ENCODE measurements at places on chromosomes 13 and 19.

- no peak for DNase-seq
These were observed 260.3 kb downstream of the SLITRK6 start for GRCh38 chr13:85538957-85539356.

DNA sequence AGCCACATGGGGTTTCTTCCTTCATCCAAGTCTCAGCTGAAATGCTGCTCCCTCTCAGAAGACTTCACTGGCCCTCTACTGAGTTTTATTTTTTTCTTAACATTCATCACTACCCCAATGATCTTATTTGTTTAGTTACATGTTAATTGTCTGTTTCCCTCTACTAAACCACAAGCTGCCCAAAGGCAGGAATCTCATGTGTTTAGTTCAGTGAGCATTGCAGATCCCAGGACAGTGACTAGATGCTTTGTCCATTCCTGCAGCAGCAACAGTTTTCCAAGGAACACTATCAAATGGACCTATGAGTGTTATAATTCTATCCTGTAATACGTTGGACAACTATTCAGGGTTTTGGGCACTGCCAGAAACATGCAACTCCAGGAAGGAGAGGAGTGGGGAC, 93.1 kb downstream of the RNASEH2B start:
- no peak for DNase-seq

- DNase-seq: no peak
These were observed 6.7 kb upstream of the LRCH1 start for GRCh38 chr13:46546084-46546768.

DNA sequence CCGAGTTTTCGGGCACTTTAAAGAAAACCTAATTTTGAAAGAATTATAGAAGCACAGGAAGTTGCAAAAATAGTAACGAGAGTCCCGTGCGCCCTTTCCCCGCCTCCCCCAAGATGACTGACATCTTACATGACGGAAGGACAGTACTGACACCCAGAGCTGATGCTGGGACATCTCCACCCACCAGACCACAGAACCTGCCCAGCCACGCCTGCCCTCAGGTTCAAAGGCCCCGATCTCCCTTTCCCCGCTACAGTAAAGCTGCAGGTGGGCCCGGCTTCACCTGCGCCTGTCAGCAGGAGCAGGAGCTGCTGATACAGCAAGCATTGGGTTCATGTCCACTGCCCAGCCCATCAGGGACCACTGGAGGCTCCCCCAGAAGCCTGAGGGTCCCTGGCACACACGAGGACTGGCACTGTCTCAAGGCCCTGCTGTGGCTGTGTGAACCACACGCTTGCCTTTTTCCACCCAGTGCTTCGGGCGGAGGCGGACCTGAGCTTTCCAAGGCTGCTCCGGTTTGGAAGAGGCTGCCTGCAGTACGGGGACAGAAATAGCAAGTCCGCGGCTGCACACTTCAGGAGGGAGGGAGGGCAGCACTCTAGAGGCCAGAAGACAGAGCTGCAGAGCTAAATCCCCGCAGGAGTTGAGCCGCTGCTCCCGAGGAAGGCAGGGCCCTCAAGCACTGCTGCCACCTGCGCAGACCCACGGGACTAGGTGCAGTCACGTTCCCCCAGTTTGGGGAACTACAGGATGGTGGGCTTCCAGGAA, 8.7 kb downstream of the MAP2K2 start:
- DNase-seq: no peak

- DNase-seq: no peak
These were observed 85.9 kb downstream of the KDM4B start for GRCh38 chr19:5054551-5055456.

DNA sequence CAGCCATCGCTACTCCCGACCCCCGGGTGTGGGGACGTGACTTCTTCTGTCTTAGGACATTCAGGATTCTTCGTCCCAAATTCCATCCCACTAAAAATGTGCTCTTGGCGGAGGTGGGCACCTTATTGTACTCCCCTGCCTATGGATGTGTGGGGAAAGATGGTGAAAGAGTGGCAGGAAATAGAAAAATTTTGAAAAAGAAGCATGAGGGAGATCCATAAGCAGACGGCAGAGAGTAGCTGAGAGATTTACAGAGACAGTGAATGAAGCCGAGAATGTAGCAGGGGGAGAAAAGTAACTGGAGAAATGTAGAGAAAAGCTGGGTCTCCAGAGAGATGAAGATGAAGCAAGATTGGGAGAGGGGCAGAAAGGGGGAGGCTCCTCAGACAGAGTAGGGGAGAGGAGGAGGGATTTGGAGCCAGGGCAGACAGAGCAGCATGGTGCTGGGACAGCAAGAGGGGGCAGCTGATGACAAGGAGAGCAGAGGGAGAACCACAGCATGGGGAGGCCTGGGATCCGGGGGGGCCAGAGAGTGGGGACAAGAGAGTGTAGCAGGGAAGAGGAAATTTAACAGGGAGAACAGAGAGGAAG, 843 bp downstream of the ZNF610 start:
- DNase-seq: no peak

DNA sequence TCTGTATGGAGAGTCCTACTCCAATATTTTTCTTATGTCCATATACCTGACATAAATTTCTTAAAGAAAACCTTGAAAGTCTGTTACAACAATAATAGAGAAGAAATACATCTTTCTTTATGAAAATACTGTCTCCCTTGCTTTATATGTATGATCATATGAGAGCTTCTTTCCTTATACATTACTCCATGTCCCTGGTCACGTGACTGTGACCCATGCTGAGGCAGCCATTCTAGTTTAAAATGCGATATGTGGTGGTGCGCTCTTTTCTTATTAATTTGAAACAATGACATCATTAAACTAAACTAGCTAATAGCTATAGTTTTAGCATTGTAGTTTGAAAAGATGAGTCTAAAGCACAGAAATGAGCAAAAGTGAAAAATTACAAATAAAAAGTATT, 1120.3 kb upstream of the PRR20A start:
- DNase-seq: no peak

GRCh38 chr13:47661076-47661475, 340.0 kb downstream of the SUCLA2 start:
- DNase-seq: peak; percentile 82

DNA sequence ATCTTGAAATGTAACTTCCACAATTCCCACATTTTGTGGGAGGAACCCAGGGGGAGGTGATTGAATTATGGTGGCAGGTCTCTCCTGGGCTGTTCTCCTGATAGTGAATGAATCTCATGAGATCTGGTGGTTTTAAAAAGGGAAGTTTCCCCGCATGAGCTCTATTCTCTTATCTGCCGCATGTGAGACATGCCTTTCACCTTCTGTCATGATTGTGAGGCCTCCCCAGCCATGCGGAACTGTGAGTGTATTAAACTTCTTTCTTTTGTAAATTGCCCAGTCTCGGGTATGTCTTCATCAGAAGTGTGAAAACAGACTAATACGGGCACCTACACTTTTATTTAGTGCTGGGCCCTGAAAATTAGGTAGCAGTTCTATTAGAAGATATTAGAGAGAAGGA, 45.8 kb downstream of the TNFSF13B start:
- DNase-seq: no peak

DNA sequence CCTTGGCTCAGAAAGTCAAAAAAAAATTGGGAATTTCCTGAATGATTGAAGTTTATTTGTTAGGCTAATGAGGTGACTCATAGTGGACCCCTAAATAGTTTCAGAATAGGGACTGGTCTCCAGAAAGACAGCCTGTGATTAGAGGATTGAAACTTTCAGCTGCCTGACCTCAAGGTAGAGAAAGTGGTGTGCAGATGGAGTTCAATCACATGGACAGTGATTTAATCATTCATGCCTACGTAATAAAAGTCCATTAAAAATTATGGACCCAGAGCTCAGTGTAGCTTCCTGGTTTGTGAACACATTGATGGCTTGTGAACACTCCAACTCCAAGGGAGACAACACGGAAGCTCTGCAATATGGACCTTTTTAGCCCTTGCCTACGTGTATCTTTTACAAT, 533.2 kb upstream of the PCDH9 start:
- no peak for DNase-seq

GRCh38 chr13:71477735-71478134, 389.3 kb downstream of the DACH1 start:
- DNase-seq: no peak
